AG20443 (cell line): ENCODE measurements at places on chromosomes 7 and 10.

DNA sequence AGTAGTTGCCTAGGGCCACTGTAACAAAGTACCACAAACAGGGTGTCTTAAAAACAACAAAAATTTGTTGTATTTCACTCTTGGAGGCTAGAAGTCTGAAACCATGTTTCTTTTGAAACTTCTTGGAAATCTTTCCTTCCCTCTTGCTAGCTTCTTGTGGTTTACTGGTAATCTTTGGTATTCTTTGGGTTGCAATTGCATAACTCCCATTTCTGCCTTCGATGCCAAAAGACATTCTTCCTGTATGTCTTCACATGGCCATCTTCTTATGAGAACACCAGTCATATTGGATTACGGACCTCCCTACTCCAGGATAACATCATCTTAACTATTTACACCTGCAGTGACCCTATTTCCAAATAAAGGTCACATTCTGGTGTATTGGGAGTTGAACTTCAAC, 357.4 kb downstream of the PPP1R3A start:
- no peak for DNase-seq

DNA sequence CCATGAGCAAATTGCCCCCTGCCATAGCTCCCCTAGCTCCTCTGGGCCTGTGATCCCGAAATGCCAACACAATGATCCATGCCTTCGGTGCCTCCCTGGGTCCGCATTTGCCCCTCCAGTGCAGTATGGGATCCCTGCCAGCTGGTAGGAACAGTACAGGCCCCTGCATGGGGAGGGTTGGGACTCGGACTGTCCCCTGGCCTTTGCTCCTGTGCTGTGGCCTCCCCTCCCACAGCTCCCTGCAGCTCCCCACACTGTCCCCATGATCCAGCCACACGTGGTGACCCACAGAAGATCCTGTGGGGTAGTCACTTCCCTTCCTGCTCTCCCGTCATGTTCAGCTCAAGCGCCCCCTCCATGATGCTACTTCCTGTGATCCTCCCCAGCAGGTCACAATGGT, 140.3 kb downstream of the MAPK8 start:
- DNase-seq, result peak; percentile 8

DNA sequence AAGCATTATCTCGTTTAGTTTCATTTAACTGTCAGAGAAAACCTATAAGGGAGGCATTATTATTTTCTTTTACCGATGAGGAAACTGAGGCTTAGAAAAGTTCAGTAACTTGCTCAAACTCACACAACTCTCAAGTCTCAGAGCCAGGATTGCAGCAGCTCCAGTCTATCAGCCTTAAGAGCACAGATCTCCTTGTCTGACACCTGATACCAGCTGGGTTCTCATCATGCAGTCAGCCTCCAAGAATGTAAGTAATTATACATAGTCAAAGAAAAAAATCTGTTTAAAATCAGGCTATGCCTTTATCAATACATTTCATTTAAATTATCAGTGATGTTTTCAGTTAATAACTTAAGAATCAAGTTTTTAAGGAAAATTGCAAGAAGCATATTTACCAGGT, 236.6 kb upstream of the TCF7L2 start:
- DNase-seq, result no peak

DNA sequence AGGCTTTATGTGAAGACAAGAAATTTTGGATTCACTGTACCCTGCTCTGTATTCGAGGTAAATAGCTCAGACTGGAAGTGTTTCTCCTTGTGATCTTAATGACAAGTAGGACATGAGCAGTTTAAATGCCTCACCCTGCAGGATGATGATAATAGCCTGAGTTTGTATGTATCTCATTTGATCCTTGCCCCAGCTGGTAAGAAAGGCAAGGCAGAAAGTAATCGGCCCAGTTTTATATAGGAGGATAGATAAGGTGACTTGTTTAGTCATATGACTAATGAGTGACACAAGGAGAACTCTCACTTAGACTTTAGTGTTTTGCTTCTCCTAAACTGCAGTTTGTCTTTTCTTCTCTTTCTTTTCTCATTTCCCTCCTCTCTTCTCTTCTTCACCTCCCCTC, 372.6 kb downstream of the PHF14 start:
- no peak for DNase-seq

DNA sequence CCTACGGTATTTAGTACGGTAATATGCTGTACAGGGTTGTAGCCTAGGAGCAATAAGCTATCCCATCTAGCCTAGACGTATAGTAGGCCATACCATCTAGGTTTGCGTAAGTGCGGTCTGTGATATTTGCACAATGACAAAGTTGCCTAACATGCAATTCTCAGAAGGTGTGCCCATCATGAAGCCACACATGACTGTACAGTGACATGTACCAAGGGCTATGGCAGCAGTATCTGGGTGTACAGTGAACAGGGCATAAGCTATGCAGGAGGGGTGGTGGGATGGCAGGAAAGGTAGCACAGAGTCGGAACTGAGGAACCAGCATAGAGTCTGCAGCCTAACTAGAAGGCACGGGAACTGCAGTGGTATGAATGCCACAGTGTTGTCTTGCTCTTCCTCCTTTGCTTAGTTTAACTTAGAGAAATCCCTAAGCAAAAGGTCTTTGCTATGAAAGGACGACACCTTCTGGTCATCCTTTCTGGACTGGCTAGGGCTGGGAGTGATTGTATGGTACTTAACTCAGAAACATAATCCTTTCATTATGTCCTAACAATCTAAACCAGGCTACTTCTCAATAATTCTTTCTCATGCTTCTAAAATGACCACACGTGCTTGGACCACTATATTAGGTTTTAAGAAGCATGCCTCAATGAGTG, 93.5 kb downstream of the DYNC1I1 start:
- DNase-seq, result peak; percentile 26

- no peak for DNase-seq
These were observed 156.2 kb upstream of the FRMD4A start for GRCh38 chr10:14486777-14487487.

- DNase-seq, result no peak
These were observed 21.9 kb downstream of the SFRP4 start for GRCh38 chr7:37894671-37895070.

GRCh38 chr7:45102785-45103712, 8.4 kb downstream of the TBRG4 start:
- no peak for DNase-seq

DNA sequence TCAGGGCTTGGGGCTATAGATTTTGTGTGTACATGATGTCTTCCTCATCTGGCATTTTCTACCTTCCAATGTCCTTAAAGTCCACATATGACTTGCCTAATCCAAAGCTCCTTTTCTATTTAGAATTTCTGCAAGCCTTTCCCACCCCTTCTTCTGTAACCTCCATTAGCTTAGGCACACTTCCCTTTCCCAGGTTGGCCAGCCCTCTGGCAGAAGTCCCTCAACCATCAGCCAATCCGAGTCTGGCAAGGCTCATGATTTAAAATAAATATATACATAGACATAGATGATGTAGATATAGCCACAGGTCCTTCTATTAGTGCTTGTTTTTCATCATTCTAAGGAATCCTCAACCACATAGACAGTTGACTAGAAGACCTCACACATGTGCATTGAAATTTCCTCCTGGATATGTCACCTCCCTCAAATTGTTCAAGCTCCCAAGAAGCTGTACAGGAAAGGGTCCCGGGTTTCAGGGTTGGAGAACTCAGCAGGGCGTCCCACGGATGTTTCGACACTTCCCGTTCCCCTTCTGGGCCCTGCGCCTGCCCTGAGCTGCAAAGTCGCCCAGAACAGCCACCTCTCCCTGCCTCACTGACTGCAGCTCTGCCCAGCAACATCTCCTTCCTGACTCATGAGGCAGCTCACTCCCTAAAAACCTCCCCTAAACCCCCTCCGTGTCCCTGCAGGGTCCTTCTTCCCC, 20.4 kb upstream of the PIK3AP1 start:
- DNase-seq, result no peak

GRCh38 chr10:129465796-129466702, 992 bp upstream of the MGMT start:
- DNase-seq, result no peak

DNA sequence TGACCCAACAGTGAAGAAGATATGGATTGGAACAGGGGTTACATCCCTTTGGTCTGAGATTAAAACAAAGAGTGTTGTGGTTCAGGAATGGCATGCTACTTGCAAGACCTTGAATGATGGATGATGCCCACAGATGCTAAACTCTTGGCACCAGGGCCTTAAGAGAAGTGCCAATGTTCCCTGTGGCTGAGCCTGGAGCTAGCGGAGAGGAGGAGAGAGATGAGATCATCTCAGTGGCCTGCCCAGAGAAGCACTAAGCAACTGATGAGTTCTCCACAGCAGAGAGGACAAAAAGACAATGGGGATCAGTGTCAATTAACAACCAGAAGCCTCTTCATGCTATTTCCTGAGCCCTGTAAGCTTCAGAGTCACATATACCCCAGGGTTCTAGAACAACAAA, 97.8 kb downstream of the ELAPOR2 start:
- DNase-seq, result no peak

DNA sequence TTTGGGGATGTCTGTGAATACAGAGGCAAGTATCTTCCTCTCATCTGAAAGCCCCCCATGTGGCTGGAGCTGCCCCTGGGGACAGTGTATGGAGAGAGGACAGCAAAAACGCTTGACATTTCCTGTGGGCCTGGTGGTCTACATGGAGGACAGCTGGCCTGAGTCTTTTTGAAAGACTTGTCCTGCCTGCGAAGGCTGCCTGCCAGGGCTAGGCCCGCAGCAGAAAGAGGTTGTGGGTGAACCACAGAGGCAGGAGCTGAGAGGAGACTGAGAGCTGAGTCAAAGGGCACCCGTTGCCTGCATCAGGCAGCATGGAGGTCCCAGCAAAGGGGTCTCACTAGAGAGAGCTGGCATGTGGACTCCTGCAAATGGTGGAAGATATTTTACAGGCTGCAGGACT, 66.4 kb downstream of the KAT6B start:
- DNase-seq, result no peak

GRCh38 chr10:72784551-72785351, 92.8 kb downstream of the MCU start:
- DNase-seq, result peak; percentile 83
